ENCODE measurements at places on chromosomes 1 and 21.

DNA sequence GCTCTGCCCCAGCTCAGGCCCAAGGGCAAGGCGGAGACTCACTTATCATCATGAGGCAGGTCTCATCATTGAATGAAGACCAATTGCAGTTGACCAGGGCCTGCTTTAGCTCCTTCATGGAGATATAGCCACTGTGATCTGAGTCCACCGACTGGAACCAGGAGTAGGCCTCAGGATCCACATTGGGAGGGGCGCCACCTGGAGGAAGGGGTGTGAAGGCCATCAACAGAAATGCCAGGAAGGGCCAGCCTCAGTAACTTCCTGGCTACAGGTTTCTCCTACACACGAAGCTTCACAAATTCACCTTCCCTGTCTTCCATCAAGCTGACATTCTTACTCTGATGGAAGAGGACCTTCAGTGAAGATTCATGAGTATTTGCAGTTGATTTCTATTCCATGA lies 11.6 kb downstream of the PEF1 start:
- DNase-seq: no peak

DNA sequence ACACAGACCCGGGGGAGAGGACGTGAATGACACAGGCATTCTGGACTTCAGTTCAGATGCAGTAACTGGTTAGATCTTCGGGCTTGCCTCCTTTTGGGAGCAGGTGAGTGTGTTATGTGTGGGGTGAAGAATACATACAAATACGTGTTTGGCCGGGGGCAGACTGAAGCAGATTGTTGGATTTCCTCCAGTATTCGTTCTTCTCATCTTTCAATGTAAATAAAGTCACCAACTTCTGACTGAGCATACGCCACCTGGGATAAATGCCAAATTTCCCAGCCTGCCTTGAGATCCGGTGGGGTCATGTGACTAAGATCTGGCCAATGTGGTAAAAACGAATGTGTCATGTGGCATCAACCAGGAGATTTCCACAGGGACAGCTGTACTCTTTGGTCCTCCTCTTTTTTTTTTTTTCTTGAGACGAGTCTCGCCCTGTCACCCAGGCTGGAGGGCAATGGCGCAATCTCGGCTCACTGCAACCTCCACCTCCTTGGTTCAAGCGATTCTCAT lies 189.8 kb downstream of the RGS7 start:
- no peak for DNase-seq

- no peak for DNase-seq
Observed at GRCh38 chr1:111598544-111598943, 21.0 kb upstream of the RAP1A start.

DNA sequence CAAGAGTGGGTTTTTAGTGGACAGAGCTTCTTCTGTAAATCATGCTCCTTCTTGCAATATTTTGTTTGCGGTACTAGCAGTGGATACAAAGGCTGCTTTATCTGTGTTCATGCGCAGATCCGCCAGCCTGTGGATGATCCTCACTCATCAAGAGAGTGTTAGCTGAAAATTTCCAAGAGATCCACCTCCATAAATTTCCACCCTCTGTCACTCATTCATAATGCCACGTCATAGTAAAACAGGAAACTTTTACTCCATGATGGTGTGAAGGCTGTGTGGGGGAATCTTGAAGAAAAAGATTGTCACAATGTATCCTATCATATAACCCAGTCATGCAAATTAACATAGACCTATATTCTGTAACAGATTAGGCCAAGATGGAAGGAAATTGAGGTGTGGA lies 4.4 kb upstream of the MAPKAPK2 start:
- DNase-seq: no peak

DNA sequence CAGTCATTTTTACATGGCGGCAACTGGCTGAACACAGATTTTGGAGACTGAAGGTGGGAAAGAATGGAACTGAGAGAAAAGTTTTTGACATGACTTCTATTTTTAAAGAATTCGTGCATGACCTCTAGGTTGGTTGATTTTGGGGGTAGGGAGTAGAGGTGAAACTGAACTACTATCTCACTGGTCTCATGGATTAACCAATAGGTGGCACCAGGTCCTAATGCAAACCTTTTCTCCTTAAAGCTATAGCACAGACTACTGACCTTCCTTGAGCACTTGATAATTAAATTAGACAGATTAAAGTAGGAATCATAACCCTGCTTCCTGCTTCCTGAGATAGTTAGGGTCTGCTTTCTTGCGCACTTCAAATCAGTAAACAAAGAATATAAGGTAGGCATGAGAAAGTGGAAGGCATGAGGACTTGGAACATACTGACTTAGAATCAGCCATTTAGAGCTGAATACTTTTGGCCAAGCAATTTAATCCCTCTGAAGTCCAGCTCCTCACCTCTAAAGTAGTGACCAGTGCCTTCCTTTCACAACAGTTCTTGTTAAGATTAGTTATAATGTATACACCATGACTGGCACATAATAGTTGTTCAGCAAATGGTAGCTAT lies 206.0 kb downstream of the CENPF start:
- no peak for DNase-seq

- DNase-seq: no peak
Observed at GRCh38 chr1:153202006-153202405, 1.2 kb upstream of the LELP1 start.

GRCh38 chr1:241636291-241636690 lies 3.9 kb downstream of the CHML start:
- DNase-seq: no peak

GRCh38 chr21:32135401-32136363 lies 143.2 kb downstream of the MIS18A start:
- no peak for DNase-seq

DNA sequence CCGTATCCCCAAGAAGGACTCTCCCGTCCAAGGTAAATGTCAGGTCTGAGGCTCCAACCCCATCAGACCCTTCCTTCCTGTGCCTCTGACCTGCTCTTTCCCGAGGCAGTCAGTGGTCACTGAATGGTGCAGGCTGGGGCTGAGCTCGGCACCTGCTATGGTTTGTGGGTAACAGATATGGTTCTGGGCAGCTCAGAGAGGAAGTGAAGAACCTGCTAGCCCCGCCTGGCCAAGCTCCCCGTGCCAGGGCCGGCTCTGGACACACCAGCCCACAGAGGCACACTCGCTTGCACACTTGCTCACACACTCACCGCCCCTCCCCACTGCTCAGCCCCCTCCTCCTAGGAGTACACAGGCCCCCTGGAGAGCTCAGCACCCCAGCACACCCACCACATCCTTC lies 16.4 kb downstream of the NCMAP start:
- DNase-seq: no peak

GRCh38 chr1:29783508-29784275 lies 547.4 kb downstream of the PTPRU start:
- no peak for DNase-seq

- no peak for DNase-seq
Observed at GRCh38 chr1:67414574-67414973, 15.6 kb downstream of the SERBP1 start.

DNA sequence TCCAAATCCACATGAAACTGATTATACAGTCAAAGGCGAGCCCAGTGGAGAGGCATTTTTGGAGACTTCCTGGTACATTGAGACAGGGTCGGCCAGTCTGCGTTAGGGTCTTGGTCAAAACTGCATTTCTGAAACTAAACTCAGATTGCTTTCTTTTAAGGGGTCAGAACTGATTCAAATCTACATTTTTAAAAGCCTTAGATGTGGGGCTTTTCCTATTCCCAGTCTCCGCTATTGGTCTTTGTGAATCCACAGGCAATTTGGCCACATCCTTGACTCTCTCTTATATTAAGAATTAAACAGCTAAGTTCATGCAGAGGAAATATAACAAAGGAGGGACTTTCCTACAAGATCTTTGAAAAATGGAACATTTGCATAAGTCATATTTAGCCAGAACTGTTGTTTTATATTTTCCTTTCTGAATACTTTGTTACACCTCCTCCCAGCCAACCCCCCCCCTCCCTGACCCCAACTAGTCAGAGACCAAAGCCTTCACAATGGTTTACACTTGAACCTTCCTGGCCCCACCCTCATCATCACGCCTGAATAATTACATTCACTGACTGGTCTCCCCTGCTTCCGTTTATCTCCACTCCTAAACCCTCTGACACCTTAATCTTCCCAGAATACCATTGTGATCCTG lies 30.9 kb downstream of the SELL start:
- peak; percentile 27 for DNase-seq

GRCh38 chr1:78171736-78172590 lies 126.2 kb downstream of the GIPC2 start:
- DNase-seq: no peak

- no peak for DNase-seq
Observed at GRCh38 chr1:21942464-21942863, 5.4 kb upstream of the HSPG2 start.

- no peak for DNase-seq
Observed at GRCh38 chr21:42767561-42767835, 111.8 kb downstream of the WDR4 start.

GRCh38 chr1:101742509-101742908 lies 254.2 kb downstream of the OLFM3 start:
- no peak for DNase-seq

DNA sequence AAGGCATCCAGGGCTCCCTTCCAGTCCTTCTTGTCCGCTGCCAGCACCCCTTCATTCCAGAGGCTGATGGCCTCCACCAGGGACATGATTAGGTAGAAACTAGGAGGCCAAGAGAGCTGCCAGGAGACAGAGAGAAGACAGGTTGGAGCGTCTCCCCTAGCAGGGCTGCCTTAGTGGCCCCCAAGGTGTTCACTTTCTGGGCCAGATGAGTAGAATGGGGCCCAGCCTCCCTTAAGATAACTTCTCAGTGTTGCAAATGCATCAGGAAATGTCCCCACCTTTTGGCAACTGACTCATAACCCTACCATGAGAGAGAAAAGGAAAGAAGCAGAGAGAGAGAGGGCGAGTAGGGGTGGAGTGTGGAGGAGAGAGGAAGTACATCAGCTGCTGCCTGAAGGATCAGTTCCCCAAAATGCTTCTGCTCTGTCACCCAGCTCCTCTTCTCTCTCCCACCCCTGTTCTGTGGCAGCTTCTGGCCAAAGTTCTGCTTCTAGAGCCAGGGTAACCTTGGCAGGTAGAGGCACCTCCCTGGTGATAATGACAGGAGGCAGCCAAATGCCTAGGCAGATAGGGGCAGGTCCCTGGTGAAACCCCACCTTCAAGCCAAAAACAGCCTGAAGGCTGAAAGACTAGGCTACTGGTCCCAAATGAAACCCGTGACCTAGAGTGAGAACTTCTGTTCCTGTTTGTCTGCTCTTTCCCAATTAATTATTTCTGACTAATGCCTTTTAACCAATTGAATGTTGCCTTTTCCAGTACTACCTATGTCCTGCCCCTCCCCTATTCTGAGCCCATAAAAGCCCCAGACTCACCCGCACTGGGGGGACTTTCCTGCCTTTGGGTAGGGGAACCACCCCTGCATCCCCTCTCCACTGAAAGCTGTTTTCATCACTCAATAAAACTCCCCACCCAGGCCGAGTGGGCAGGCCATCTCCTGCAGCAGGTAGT lies at the start of gene NCF2:
Gene NCF2, minus strand, starts transcription at position 216 of the 948 bp plus-strand sequence. Its CDS starts 130 bp downstream, at position 86.
- no peak for DNase-seq

GRCh38 chr1:236297161-236297560 lies 15.4 kb upstream of the ERO1B start:
- DNase-seq: no peak

GRCh38 chr1:7640920-7641585 lies 130.0 kb upstream of the VAMP3 start:
- DNase-seq: no peak

- no peak for DNase-seq
Observed at GRCh38 chr1:198399452-198399851, 141.0 kb downstream of the ATP6V1G3 start.

GRCh38 chr21:27062443-27062842 lies 95.6 kb upstream of the ADAMTS5 start:
- DNase-seq: no peak

DNA sequence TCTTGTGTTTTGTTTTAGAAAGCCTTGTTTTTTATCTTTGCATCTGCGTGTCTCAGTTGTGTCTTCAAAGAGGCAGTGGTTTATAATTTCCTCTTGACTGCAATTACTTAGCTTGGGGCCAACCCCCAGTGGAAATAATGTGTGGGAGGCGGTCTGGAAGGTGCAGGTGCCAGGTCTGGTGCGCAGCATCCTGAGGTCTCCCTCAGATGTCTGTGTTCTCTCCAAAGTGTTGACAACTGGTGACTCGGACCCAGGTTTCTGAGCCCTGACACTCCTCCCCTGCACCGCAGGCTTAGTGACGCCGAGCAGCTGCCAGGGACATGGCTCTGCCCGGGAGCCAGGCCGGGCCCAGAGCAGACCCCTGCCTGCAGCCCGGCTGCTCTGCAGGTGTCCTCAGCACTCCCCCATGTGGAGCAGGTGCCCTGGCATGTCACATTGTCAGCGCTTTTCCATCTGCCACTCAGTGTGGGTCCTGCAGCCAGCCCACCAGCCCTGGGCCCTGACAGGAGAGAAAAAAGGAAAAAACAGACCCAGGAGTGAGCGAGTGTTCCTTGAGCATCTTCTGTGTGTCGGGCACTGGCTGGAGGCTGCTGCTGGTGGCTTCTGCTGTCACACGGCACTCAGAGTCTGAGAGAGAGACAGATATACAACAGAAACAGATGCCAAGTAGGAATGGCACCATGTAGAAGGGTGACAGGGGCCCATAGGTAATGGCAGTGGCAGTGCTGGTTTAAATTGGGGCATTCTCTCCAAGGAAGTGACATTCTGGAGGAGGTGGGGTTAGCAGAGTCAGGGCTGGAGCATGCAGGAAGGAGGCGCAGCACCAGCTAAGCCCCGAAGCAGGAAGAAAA lies 24.8 kb upstream of the SELENON start:
- DNase-seq: peak; percentile 71

DNA sequence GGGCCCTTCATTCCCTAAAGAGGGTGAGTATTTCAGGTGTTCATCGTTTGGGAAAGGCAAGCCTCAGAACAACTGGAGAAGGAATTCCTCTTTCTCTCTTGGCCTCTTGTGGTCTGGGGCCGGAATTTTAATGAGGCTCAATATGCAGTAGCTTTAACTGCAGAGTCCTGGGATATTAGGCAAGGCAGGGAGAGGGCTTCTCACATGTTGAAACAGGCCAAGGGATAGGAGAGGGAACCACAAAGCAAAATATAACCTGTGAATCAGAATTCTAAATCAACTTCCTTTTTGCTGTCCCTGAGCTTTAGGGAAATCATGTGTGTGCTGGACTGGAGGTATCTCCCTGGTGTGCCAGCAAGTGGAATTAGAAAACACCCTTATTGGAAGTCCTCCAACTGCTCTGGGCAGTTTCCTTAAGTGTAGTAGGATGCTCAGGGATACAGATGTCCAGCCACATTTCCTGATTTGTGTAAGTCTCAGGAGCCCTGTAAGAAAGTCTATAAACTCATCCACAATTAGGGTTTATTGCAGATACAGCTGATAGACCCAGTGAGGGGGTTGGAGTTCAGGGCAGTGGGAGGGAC lies 215.8 kb upstream of the ZRANB2 start:
- DNase-seq: no peak

DNA sequence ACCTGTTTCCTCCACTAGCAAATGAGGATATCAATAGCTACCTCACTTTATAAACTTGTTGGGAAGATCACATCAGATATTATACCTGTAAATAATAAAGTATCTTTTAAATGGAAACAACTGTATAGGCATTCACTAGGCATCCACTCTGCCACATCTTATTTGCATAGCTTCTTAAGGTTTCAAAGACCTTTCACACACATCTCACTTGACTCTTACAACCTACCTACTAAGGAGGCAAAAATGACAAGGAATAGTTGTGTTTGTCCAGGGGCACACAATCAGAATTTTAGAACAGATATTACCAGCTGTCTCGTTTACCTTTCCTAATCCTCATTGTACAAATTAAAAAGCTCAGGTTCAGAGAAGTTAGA lies 51.5 kb downstream of the VANGL2 start:
- no peak for DNase-seq
